ENCODE measurements at places on chromosomes 1 and 21. TPM values are rescaled to one million over a fixed set of nuclear protein-coding genes. Genes with fewer than 3 reads are reported as not detected.

DNA sequence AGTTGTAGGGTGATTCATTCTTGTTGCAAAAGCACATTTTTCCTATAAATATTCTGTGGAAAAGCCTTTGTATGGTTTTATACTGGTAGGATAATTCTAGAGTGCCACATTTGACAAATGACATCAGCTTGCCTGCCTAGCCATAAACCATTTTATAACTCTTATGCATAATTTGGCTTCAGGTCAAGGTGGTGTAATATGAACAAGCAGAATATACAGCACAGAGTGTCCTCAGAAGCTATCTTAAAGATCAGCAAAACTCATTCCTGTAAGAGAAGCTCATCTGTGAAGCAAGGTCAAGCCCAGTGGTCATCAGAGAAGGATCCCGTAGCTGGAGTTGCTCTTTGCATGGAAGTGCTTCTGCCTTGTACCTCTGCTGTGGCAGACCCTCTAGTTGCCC lies 24.0 kb upstream of the C1orf21 start:
- no peak for DNase-seq

DNA sequence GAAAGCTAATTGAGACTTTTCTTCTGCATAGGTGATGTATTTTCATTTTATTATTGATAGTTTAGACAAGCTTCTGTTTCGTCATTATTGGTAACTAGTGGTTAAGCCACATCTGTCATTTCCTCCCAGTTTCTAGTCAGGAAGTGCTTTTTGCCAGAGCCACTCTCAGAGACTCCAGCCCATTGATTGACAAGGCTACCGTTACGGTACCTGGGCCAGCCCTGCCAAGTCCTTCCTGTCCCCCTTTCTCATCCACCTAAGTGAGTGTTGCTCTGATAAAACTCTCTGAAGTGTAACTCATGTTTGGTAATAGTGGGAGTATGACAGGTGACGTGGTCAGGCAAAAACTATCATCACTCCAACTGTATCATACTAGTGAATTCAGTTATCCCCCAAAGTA lies 29.6 kb upstream of the AGL start:
- DNase-seq, result no peak

GRCh38 chr21:29164323-29164942 lies 34.0 kb downstream of the MAP3K7CL start:
- DNase-seq, result no peak

GRCh38 chr1:65059930-65060538 lies 88.0 kb upstream of the AK4 start:
- DNase-seq, result no peak

GRCh38 chr1:183636783-183637182 lies 1.2 kb upstream of the ARPC5 start:
- DNase-seq, result no peak

DNA sequence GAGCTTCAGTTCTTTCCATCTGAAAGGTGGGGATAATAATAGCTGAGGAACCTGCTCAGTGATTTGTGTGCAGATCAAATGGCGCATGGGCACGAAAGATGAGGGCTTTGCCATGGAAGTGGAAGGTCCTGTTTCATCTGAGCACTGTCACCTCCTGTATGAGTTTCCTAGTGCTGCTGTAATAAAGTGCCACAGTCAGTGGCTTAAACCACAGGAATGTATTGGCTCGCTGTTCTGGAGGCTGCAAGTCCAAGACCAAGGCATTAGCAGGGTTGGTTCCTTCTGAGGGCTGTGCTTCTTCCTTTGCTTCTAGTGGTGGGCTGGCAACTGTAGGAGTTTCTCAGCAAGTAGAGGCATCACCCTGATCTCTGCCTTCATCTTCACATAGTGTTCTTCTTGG lies 51.1 kb upstream of the RBM15 start:
- DNase-seq, result no peak

GRCh38 chr1:156128308-156128653 lies 13.8 kb downstream of the LMNA start:
- DNase-seq, result no peak

- DNase-seq, result no peak
Observed at GRCh38 chr1:246629030-246629429, 62.8 kb downstream of the CNST start.

- DNase-seq, result no peak
Observed at GRCh38 chr1:216450227-216450626, 27.0 kb upstream of the USH2A start.

GRCh38 chr1:157566484-157567300 lies 14.4 kb upstream of the FCRL5 start:
- no peak for DNase-seq

DNA sequence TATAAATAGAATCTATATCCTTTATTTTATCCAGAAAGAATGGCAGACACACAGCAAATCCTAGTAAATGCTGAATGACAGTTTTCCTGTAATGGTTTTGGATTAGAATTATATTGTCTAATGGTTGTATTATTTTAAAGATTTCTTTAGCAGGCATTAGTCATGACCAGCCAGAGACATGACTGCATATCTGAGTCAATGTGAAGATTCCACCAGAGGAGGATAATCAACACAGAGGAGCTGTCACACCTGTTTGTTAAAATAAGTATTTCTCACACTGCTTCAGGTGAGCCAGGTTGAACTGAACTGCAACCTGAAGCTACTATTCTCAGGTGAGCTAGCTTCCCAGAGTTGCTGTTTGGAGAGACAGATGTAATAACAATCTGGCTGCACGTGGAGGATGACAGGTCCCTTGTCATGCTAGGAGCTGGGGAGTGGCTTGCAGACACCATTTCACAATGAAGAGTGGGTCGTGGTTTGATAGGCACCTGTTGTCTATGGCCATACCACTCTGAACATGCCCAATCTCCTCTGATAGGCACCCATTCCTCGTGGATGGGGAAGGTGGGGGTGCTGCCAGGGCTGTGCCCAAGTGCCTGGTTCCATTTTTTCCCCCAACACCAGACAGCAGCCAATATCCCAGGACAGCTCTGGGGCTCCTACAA lies 94.3 kb downstream of the KCNJ6 start:
- no peak for DNase-seq

DNA sequence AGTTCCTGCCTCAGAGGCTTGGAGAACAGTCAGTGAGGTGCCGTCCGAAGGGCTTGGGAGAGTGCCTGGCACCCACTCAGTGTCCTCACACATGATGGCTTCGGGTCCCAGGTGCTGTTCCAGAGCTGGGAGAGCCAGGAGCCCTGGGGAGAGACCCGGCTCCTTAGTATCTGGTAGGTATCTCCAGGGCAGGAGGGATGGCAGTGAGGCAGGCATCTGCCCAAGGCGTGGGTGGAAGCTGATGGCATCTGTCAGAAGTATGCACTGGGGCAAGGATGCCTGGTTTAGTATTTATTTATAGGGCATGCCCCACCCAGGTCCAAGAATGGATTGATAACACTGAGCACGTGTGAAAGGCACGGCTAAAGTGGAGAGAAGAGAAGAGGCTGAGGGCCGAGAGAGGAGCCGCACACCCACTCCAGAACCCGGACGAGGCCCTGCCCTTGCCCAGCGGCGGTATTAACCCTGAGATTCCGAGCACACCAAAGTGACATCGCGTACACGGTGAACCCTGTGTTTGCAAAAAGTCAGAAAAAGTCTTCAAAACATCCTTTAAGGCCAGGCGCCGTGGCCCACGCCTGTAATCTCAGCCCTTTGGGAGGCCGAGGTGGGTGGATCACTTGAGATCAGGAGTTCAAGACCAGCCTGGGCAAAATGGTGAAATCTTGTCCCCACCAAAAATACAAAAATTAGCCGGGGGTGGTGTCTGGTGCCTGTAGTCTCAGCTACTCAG lies 2.4 kb downstream of the TP73 start:
- DNase-seq, result no peak

- DNase-seq, result no peak
Observed at GRCh38 chr1:114458237-114458777, 52.7 kb downstream of the TRIM33 start.

MCOLN2 gene
- total RNA-seq, result 0.90 TPM

TNFRSF8 gene
- total RNA-seq, result 3.0 TPM

ST6GALNAC3 gene
- 6.8 TPM for total RNA-seq

DENND2C gene
- total RNA-seq, result 1.8 TPM

Measured in right atrium auricular region (tissue), 2 donors.